Posterior vena cava (tissue), 2 donors: ENCODE measurements at places on chromosomes 4 and X. TPM values are rescaled to one million over a fixed set of nuclear protein-coding genes. Genes with fewer than 3 reads are reported as not detected.
A peak's percentile ranks its signal among the peaks of the same experiment; 100 is the strongest.

GRCh38 chr4:78024085-78024484, 33.0 kb upstream of the FRAS1 start:
- DNase-seq: no peak

- DNase-seq: no peak
Measured at GRCh38 chr4:79864500-79865200, 208.4 kb downstream of the ANTXR2 start.

- DNase-seq: no peak
Measured at GRCh38 chrX:148741441-148741840, 241.0 kb downstream of the AFF2 start.

GRCh38 chrX:46279214-46279924, 265.9 kb downstream of the ZNF674 start:
- no peak for DNase-seq

DNA sequence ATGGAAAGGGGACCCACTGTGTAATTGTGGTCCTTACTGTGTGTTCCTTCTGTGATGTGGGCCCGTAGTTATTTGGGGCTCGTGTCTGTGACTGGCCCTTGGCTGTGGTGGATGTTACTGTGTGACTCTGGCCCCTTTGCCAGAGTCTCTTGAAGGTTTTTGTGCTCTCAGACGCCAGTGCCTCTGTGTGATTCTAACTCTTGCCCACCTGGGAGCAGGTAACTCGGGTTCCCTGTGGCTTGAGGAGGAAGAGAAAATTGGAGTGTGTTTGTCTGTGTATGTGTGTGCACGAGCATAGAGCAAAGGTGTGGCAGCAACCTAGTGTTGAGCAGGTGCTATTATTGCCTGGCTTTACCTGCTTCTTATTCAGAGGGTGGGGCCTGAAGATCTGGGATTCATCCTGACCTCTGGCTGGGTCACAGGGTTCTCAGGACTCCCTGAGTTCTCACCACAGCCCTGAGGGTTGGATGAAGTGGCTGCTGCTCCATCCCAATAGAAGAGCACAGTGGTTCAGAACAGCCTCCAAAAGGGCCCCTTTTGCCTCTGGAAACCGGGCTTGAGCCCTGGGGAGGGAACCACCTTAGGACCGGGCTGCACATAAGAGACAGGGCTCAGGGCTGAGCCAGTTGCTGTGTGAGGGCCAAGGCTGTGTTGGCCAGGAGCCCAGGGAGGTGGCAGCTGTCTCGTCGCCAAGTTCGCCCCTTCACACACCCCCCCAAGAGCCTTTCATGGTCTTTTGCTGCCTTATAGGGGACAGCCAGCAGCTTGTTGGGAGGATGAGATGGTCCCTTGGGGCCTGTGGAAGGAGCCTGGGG, 1.3 kb downstream of the RBM10 start:
- DNase-seq: no peak

GRCh38 chr4:150318971-150319370, 240.7 kb downstream of the DCLK2 start:
- no peak for DNase-seq

DNA sequence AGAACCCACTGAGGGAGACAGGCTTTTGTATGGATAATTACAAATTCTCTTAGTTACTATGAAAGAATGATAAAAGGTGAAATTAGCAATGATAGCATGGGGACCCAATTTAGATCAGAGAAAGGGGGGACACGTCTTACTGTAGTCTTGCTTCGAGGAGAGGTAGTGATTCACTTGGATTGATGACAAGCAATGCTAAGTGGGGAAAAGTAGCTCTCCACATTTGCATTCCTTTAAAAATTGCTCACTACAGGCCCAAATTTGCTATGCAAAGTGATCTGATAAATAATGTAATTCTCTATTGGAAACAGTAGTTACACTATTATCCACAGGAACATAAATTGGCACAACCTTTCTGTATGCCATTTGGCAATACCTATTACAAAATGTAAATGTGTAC, 42.5 kb upstream of the MAP3K15 start:
- no peak for DNase-seq

DNA sequence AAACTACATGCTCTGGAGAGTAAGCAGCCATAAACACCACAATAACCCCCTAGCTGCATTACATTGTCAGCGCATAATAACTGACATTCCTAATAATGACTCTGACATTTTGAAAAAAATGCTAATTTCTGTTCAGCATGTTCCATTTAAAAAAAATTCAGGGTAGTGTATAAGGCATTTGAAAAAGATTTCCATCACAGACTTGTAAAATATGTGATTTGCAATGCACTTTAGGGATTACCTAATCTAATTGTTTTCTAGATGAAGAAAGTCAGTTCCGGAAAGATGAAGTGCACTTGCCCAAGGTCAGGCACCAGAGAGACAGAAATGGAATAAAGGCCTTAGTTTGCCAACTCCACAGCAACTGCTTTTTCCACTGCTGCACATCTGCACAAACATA, 55.3 kb downstream of the FANCB start:
- no peak for DNase-seq

DNA sequence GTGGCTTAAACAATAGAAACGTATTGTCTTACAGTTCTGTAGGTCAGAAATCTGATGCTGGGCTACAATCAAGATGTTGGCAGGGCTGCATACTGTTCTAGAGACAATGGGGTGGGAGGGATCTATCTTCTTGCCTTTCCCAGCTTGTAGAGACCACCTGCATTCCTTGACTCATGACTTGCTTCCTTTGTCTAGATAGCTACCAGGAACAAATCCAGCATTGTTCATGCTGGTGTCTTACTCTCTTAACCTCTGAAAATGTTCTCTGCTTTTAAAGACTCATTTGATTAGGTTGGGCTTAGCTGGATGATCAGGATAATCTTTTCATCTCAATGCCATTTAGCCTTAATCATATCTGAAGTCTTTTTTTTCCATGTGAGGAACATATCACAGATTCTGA, 169.0 kb downstream of the ZNF330 start:
- DNase-seq: no peak

GRCh38 chrX:135200297-135200696, 29.1 kb upstream of the CT55 start:
- no peak for DNase-seq

- no peak for DNase-seq
Measured at GRCh38 chr4:168220893-168221292, 97.7 kb downstream of the DDX60 start.

GRCh38 chr4:7939377-7940108, at the start of gene AFAP1:
Gene AFAP1, minus strand, starts transcription at chr4:7939861. Its CDS starts 67,783 bp downstream, at chr4:7872078.
- DNase-seq: peak; percentile 93

DNA sequence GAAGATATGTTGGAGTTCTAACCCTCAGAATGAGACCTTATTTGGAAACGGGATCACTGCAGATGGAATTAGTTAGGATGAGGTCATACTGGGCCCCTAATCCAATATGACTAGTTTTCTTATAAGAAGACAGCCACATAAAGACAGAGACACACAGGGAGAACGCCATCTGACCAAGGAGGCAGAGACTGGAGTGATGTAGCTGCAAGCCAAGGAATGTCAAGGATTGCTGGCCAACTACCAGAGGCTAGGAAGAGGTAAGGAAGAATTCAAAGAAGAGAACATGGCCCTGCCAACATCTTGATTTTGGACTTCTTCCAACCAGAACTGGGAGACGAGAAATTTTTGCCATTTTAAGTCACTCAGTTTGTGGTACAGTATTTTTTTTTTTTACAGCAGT, 152.8 kb upstream of the DIPK2B start:
- no peak for DNase-seq

DNA sequence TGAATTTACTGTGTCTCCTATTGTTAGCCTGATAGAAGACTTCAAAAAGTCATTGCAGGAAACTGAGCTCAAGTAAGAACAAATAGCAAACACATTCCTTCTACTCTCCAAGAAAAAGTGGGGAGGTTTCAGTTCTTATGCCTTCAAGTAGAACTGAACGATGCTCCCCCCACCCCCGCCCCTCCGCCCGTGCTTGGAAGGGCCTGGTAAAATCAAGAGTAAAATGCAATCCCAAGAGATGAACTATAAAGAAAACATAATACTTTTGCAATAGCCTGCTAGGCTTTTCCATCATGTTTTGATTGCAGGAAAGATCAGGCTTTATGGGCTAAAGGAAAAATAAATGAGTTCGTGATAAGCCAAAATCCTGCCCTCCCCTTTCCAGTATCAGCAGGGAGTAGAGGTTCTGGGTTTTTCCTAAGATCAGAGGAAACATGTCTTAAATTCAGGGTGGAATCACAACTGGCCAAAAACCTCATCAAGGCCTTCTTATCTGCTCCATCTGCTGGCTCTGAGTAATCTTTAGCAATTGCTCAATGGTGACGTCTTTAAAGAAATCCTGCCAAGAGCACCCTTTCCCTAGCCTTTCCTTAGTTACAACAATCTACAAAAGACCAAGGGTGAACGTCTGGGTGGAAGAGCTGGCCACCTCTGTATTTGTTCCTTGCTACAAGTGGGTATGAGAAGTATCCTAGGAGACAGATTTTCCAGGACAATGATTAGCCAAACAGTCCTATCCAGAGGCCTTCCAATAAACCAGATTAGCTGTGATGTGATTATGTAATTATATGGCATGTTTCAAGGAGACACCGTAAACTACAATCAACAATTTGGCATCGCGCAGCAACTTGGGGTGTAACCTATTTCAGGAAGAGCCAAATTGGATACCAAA, 66.3 kb upstream of the FAM9C start:
- peak; percentile 86 for DNase-seq

DNA sequence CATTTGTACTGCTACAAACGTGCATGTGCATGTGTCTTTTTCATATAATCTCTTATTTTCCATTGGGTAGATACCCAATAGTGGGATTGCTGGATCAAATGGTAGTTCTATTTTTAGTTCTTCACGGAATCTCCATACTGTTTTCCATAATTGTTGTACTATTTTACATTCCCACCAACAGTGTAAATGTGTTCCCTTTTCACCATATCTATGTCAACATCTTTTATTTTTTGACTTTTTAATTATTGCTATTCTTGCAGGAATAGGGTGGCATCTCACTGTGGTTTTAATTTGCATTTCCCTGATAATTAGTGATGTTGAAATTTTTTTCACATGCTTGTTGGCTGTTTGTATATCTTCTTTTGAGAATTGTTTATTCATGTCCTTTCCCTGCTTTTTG, 59.3 kb upstream of the PACRGL start:
- DNase-seq: no peak

GRCh38 chr4:101475246-101475645, 127.9 kb upstream of the PPP3CA start:
- DNase-seq: no peak

GRCh38 chr4:20418861-20419451, 167.3 kb downstream of the SLIT2 start:
- DNase-seq: no peak

The EXOSC9 gene
- total RNA-seq: 12.7 TPM

The HTN1 gene
- not detected for total RNA-seq

The DNASE1L1 gene
- 15.9 TPM for total RNA-seq

The NDST3 gene
- total RNA-seq: 0.10 TPM

The C4orf36 gene
- total RNA-seq: 0.57 TPM

The PLCXD1 gene
- total RNA-seq: 3.1 TPM

The NALF2 gene
- total RNA-seq: 0.23 TPM
